Testis (tissue), 5 donors: ENCODE measurements at places on chromosomes 3 and 15.
A peak's percentile ranks its signal among the peaks of the same experiment; 100 is the strongest.

DNA sequence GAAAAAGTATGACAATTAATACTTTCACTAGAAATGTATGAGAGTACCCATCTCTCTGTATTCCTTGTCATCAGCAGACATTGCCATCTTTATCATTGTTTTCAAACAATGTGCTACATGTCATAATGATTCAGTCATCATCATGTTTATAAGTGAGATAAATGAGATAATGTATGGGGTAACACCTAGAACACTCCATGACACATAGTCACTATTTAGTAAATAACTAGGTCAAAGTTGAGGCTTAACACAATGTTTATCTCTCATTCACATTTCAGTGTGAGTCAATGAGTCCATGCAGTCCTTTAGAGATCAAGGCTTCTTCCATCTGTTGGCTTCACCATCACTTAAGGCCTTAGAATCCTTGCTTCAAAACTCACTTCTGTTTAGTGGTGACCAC is 70.0 kb downstream of the NLGN1 start:
- DNase-seq = no peak

GRCh38 chr15:53746101-53746500 is 13.4 kb downstream of the WDR72 start:
- DNase-seq = no peak

DNA sequence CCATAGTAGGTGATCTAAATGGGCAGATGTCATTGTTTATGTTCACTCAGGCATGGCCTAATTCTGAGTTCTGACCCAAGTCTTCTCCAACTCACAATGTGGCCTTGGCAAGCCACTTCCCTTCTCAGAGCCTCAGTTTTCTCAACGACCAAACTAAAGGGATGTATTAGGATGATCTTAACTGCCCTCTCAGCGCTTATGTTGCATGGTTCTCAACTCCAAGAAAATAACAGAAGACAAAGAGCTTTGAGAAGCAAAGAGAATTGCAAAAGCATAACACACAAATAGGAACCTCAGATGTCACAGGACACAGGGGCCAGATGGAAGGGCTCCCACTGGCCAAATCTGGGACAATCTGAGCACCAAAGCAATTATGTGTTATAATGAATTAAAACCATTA is 8.6 kb downstream of the RHCG start:
- DNase-seq = no peak

- no peak for DNase-seq
These were observed 145.4 kb upstream of the PROK2 start for GRCh38 chr3:71930056-71930991.

DNA sequence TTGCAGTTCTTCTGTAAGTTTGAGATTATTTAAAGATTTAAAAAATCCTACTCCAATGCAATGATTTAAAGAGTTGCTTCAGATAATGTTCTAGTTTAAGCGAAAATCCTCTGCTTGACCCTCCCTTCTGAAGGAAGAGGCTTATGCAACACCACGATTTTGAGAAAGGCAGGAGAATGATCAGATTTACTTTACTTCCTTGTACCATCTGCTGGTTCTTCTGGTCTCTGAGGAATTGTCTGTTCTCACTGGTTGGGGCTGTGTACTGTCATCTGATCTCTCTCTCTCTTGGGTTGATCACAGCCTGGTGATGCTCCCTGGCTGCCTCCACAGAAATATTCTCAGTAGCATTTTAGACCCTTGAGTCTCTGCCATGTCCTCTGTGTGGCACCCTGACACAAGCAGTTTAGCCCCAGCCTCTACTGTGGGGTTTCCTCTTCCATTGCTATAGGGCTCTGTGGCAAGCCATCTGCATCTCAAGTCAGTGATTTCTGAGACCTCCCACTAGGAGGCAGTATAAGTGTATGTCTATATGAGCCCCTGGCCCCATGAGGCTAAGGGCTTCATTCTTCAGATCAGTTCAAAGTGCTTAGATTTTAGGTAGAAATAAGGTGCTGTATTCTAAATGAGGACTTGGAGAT is 50.8 kb upstream of the PLAAT1 start:
- peak; percentile 67 for DNase-seq

DNA sequence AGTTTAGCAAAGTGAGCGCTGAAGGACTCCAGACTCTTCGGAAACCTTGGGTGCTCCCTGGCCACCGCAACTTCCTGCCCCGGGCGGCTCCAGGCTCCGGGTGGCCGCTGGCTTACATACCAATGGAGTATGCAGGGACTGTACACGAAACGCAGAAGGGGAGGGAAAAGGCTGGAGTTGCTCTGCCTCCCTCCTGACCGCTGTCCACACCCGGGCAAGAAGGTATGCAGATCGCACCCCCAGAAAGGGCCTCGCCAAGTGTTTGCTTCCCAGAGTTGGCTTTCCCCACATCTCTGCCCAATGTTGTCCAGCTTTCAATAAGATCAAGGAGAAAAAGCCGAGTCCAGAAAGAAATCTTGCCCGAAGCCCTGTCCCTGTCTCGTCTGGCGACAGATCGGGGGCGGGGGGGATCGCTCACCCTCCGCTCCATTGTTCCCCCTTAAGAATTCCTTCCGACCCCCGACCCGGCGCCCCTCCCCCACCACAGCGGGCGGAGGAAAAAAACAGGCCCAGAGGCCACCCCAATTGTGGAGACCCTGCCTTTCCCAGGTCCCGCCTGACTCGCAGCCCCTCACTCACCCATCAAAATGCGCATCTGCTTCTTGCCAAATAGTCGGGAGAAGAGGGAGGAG is 533 bp downstream of the ARF4 start:
- DNase-seq = peak; percentile 75

- DNase-seq = no peak
These were observed 73.0 kb downstream of the FOXP1 start for GRCh38 chr3:71510510-71510909.

DNA sequence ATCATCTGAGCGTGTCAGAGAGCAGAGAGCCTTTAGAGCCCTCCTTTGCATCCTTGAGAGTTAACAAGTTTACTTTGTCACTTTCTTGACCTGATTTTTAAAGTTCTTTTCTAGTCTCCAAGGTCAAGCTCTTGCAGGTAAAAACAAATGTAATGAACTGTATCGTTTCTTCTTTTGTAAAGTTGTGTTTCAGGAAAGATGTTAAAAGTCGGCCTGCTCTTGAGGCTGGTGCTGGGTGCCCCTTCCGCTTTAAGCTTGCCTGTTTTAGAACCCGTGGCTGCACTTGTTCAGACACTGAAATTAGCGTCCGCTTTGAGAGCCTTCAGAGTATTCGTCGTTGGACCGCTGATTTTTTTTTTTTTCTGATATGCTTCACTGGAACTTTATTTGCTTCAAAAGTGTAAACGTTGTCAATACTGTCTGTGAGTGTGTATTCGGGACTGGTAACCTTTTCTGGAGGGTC is 52.6 kb upstream of the ULK4 start:
- DNase-seq = peak; percentile 35

DNA sequence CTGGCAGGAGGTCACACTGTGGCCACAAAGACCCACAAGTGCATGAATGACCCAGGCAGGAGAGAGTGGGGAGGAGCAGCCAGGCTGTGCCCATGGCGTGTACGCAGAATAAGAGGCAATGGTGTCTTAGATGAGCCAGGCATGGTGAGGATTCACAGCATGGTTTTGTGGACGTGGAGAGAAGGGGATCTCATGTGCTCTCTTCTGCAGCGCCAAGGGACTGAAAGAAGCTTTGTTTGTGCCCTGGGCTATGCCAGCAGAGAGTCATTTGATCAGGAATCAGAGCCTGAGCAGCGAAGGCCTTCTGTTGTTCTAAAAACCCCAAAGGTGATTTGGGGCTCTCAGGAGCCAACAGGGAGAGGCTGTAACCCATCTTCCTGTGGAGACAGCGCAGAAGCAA is 18.7 kb upstream of the RPP14 start:
- peak; percentile 29 for DNase-seq

DNA sequence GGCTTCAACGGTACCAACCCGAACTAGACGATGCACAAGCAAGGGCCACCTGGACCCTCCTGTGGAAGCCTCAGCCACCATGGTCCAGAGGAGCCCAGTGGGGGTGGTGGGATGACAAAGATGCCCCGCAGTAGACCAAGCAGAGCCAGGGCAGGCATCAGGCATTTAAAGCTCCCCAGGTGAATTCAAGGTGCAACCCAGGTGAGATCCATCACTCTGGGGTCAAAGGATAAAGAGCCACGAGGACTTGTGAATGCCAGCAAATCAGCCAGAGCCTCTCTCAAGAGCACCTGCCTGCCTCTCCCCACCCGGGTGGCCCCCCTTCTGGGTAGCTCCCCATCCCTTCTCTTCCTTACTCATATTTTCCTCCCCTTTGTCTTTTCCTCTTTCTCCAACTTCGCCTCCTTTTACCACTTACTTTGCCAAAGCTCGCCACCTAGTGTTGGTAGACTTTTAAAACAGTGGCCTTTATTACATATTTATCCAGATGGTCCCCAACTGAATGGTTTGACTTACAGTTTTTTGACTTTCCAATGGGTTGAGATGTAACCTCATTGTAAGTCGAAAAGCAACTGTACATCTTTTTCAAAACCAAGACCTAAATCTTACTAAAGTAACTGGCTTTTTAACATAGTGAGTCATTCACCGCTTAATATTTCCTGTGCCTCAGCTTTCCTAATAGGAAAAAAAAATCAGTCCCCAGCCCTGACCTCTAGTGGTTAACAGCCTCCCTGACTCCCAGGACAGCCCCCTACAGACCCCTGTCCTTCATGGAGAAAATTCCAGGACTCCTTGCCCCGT is 18.8 kb downstream of the PLA2G4F start:
- DNase-seq = peak; percentile 48

- DNase-seq = no peak
These were observed 15.0 kb upstream of the ACAD9 start for GRCh38 chr3:128864351-128864811.

DNA sequence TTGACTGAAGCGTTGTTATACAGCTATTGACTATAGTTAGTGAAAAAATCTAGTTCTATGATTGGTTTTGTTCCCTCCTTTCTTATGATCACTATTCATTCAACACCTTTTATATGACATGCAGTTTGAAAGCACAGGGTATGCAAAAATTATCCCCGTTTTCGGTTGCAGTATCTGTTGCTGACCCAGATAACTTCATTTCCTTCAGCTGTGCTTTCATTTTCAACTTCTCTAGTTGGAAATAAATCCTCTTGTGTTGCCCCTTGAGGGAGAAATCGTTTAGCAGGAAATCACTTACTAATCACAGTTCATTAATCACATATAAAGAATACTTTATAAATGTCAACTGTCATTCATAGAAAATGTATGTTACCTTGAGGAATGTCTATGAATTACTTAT is 55.1 kb downstream of the MBNL1 start:
- DNase-seq = no peak

GRCh38 chr3:142963516-142964448 is at the start of gene PAQR9:
PAQR9 (minus strand) TSS chr3:142963674; CDS start chr3:142963336, 338 bp downstream.
- DNase-seq = no peak

DNA sequence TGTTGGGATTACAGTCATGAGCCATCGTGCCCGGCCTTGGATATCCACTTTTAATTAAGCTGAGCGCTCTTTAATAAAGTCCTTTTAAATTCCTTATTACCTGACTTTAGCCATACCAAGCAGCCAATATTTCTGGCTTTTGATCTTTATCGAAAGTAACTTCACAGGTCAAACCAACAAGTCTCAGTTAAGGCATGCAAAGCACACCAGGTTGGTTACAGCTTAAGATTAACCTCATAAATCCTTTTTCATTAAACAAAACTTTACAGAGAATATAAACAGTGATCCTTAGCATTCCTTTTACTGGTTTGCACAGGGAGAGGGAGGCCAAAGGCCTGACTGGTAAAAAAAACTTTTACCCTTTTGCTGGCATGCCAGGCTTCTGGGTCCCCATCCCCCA is 17.7 kb downstream of the ZNF662 start:
- DNase-seq = no peak

DNA sequence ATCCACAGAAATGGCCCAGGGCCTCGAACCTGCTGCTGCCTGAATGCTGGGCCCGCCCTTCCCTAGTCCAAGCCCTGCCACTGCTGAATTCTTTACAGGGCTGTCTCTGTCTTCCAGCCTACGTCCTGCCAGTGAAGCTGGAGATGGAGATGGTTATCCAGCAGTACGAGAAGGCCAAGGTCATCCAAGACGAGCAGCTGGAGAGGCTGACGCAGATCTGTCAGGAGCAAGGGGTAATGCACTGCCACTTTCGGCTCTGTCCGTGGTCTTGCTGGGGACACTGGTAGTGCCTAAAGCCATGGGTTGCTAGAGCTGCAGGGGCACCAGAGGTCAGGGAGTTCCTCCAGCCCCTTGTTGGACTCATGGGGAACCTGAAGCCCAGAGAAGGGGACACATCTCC is 115.7 kb downstream of the TMEM266 start:
- DNase-seq = no peak

GRCh38 chr3:196979545-196979944 is 10.9 kb upstream of the PIGZ start:
- no peak for DNase-seq

DNA sequence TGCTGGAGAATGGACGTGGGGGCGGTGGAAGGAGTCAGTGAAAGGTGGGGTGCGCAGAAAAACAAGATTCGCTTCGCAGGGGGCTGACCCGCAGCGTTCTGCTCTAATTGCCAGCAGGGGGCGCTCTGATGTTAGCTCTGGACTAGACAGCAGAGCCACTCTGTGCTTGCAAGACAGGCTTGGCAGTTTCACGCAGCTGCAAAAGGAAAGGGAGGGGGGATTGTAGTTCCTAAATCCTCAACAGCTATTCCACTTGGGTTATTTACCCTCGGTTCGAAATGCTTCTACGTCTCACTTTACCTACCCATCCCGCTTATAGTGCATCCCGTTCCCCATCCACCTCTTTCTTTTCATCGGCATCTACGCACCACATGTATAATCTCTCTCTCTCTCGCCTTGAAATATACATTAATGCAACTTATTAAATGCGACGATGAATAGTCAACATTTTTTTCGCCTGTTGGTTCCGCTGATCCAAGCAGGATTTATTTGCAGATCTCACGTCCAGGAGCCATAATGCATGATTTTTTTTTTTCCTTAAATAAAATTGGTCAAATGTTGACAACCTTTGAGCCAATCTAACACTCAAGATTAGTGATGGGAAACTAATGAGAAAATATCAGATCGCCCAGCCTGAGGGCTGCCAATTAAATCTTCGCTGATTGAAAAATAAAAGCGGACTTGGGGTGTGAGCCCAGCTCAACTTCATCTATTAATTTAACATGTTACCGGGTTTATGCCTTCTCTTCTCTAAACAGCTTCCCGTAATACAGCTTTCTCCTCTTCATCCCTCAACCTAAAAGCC is 216.4 kb downstream of the MEIS2 start:
- peak; percentile 96 for DNase-seq

DNA sequence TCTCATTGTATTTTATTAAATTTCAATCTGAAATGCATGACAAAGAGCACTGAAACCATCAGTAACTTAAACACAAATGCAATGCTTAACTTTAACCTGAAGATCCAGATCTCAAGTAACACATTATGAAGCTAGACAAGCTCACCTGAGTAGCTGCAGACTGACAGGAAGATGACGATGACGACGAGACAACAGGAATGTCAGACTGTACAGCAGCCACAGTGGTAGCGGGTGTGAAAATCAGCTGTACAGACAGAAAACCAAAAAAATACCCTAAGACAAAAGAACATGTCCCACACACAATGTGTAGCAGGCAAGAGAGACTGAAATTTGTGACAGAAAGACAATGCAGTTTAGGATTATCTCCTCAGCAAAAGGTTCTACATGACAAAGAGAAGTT is 36.3 kb downstream of the PHC3 start:
- DNase-seq = no peak
